Tongue (tissue), 3 donors: ENCODE measurements at places on chromosomes 4 and X. TPM values are rescaled to one million over a fixed set of nuclear protein-coding genes. Genes with fewer than 3 reads are reported as not detected.

ALPK1 gene
- 17.8 TPM for total RNA-seq

DNA sequence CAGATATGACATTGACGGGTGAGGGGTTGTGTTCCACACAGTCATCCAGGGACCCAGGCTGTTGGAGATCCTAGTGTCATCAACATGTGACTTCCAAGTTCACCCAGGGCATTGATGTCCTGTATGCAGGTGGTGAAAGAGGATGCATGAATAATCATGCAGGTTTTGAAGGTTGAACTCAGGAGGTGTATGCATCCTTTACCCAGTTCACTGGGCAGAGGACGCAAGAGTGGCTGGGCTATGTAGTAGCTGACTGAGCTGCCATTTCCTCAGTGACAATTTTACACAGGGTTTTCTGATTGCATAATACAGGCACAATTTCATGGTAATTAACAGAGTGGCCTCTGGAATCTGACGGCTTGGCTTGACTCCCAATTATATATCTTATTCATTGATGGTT, 323.0 kb downstream of the HS3ST1 start:
- DNase-seq, result no peak

GRCh38 chr4:25065431-25065858, 34.7 kb upstream of the LGI2 start:
- no peak for DNase-seq

DNA sequence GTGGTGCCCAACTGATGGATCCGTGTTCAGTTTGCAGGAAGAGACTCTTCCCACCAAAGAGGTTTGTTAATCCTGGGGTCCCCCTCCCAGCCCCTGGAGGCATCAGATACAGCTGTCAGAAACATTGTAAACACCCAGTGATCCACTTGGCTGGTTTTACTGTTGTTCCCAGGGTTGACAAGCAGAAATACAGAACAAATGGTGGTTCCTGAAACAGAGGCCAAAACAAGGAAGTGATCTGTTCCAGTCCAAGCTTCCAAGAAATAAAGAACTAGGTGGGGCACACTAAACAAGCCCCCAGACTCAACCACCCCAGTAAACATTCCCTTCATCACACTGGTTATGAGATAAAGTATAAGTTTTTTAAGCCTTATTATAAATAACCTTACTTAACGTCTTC, 1.4 kb downstream of the TMLHE start:
- DNase-seq, result peak; percentile 0

- no peak for DNase-seq
Measured at GRCh38 chr4:80268936-80269335, 2.5 kb downstream of the FGF5 start.

GRCh38 chrX:43467608-43468234, 188.4 kb upstream of the MAOA start:
- no peak for DNase-seq

ETDC gene
- total RNA-seq, result not detected

DNA sequence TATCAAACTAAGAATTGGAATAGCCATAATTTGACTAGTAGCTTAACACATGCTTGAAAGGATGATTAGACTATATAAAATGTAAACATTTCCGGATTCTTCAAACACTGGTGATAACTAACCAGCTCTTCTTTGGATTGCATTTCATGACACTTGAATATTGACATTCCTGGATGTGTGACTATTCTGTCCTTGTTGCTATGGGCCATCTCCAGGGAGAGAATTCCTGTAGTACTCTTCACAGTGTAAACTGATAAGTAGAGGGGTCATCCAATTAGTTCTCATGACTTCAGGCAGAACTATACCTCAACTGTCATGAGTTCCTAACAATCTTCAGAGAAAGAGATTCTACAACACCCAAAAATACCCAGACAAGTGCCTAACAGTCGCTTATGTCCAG, 1026.7 kb upstream of the TENM3 start:
- no peak for DNase-seq

SOX3 gene
- total RNA-seq, result not detected

PTPN13 gene
- 32.8 TPM for total RNA-seq

GRCh38 chrX:150165776-150166610, 197.1 kb upstream of the MAMLD1 start:
- DNase-seq, result no peak

GRCh38 chr4:37469286-37469685, 216.9 kb downstream of the RELL1 start:
- no peak for DNase-seq
